ENCODE measurements at places on chromosomes 7 and 10.
A peak's percentile ranks its signal among the peaks of the same experiment; 100 is the strongest.

DNA sequence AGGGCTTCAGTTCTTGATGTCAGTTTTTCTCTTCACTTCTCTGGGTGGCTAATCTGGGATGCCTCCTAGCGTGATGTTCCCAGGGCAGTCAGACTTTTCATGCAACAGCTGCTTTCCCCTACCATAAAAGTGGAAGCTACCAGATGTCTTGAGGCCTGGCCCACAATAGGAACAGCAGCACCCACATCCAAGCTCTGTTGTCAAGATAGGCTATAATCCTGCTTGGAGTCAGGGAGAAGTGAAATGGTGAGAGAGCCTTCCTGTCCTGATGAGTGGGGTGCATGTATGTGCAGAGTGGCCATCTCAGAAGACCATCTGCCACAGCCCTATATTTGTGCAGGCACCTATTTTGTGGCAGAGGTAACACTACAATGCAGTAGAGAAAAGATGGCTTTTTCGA is 108.0 kb downstream of the HTR5A start:
- DNase-seq: no peak

- DNase-seq: no peak
These were observed 5.0 kb downstream of the PRKAG2 start for GRCh38 chr7:151871904-151872303.

DNA sequence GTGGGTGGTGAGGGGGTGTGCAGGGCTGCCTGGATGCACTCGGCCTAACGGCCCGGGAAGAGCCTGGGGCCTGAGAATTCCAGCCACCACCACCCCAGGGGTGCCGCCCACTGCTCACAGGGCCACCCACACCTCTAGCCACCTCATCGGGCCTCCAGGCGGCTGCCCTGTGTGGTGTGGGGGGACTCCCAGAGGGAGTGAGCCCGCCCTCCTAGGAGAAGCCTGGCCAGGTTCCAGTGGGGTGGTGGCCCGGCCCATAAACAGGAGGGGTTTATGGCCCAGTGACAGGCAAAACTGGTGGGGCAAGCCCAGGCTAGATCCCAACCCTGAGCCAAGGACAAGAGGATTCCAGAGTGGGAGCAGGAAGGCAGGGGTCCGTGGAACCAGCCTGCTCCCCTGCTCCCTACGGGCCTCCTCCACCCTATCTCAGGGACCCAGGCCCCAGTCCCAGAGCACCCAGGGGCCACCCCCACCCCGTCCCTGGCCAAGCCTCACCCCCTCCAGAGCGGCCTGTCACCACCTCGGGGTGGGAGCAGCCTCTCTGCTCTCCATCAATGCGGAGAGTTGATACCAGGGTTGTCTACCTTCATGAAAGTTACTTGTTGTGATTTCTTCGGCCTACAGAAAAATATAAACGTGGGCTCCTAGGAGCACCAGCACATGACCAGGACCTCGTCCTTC is 20.2 kb upstream of the PDGFA start:
- DNase-seq: no peak

GRCh38 chr10:19178675-19179074 is 130.1 kb downstream of the MALRD1 start:
- no peak for DNase-seq

DNA sequence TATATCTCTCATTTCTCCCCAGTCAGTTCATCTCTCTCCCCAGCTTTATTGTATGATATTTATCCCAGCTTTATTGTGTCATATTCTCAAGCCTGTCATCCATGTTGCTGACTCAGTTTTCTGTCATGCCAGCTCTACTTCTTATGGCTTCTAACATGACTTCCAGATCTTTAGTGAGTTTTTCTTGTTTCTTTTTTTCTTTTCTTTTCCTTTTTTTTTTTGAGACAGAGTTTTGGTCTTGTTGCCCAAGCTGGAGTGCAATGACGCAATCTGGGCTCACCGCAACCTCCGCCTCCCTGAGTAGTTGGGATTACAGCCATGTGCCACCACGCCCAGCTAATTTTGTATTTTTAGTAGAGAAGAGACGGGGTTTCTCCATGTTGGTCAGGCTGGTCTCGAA is 28.7 kb upstream of the CALU start:
- no peak for DNase-seq

GRCh38 chr7:154474903-154475520 is 422.8 kb downstream of the DPP6 start:
- DNase-seq: no peak

GRCh38 chr7:157077986-157078644 is 60.6 kb upstream of the UBE3C start:
- no peak for DNase-seq

DNA sequence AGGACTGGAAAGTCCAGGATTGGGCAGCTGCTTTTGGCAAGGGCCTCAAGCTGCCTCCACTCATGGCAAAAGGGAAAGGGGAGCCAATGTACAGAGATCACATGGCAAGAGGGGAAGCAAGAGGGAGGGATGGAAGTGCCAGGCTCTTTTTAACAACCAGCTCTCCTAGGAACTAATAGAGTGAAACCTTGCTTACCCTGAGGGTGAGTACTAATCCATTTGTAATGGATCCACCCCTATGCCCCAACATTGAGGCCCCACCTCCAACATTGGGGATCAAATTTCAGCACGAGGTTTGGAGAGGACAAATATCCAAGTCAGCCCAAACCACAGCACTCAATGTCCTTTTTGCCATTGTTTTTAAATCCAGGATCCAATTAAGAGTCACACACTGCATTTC is 12.5 kb downstream of the HABP2 start:
- no peak for DNase-seq

GRCh38 chr10:101354328-101355071 is 535 bp downstream of the BTRC start:
- no peak for DNase-seq

GRCh38 chr10:79159141-79159651 is 90.4 kb downstream of the ZMIZ1 start:
- no peak for DNase-seq

DNA sequence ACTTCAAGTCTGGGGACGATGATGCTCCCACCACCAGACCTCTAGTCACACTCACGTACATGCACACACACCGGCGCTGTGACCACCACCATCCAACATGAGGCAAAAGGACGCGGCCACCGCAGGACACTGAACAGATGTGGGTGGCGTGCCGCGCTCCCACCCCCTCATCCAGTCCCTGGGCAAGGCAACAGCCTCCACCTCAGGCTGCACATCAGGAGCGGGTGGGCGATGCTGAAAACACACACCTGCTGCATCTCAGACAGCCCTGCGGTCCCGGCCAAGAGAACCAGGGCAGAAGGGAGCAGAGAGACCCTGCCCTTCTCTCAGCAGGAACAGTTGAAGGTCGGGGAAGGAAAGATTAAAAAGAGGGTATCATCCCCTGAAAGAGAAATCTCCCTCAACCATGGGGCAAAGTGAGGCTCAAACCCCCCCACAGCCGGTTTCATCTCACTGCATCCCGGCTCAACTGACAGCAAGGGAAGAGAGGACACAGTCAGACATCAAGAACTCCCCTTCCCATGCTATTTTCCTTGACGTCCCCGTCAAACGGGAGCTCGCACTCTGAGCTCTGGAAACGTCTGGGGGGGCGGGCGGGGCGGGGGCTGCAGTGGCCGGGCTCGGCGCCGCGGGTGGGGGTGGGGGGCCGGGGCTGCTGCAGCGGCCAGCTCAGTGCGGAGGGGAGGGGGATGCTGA is 1.1 kb downstream of the CAMK2G start:
- no peak for DNase-seq

GRCh38 chr10:123462756-123463155 is 203.4 kb upstream of the GPR26 start:
- no peak for DNase-seq

GRCh38 chr7:120742372-120742771 is 115.6 kb downstream of the TSPAN12 start:
- no peak for DNase-seq

DNA sequence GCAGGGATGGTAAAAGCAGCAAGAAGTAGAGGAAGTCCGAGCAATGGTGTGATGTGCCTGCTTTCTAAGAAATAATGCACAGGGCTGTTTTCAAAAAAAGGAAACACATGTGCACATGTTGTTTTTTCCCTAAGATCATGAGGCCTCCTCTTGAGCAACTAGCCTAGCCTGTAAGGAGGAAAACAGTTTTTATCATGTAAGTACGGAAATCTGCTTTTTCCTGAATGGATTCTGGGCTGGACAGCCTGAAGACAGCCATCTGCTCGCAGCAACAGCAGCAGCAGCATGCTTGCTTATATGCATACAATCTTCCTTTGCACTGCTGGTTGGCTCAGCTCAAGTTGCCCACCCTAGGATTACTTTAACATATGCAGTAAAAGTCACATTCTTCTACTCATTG is 87.1 kb downstream of the HIBADH start:
- no peak for DNase-seq

GRCh38 chr7:27600247-27600646 is 62.4 kb downstream of the HIBADH start:
- no peak for DNase-seq

GRCh38 chr7:67654642-67655041 is 658.0 kb downstream of the TYW1 start:
- peak; percentile 1 for DNase-seq

DNA sequence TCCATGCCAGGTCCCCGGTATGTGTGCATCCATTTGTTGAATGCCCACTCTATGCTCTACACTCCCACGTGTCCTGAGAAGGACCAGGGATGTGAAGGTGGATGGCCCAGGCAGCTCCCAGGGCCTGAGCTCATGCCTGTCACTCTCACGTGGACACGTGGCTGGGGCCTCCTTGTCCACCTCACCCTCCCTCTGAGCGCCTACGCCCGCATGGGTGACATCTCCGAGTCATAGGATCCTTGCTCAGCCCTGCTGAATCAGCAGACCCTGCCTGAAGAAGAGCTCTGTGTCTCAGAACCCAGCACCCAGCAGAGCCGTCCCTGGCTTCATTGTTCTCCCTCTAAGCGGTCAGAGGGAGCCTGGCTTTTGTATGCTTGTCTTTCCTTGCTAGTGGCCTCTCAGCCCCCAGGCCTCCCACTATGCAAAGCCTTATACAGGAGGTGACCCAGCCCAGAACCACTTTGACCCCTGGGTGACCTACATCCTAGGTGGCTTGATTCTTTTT is 107.9 kb upstream of the PPIF start:
- DNase-seq: no peak

- DNase-seq: no peak
These were observed 34.7 kb downstream of the NPTX2 start for GRCh38 chr7:98651760-98652159.

DNA sequence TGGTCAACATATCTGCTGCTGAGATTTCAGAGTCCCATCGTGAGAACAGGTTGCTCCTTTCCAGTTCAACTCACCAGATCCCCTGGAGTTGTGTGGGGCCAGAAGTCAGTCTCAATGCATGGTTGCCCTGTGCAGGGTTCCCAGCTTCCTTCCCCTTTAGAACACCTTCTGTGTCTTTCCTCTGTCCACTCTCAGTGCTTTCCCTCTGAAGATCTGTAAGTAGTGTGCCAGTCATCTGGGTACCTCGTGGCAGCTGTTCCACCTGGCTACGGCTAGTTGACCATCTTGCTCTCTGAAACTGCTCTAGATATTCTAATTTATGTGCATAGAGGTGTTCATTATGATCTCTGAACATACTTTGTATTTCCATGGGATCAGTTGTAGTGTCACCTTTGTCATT is 36.1 kb upstream of the PRSS37 start:
- no peak for DNase-seq

DNA sequence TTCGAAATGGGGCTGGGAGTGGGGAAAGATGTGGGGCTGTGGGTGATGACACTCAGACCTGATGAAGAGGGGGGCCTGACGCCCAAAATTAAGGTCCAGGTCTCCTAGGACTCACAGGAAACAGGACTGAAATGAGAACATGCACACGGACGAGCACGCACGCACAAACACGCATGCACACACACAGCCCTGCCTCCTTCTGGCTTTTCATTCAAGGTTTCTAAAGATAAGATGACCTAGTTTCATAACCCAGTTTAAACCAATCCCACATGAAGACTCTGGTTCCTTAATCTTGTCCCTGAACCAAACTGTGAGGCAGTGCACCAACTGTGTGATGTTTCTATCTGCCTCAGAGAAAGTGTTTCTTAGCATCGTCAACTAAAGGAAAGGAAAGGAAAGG is 162.0 kb downstream of the DGKI start:
- no peak for DNase-seq

DNA sequence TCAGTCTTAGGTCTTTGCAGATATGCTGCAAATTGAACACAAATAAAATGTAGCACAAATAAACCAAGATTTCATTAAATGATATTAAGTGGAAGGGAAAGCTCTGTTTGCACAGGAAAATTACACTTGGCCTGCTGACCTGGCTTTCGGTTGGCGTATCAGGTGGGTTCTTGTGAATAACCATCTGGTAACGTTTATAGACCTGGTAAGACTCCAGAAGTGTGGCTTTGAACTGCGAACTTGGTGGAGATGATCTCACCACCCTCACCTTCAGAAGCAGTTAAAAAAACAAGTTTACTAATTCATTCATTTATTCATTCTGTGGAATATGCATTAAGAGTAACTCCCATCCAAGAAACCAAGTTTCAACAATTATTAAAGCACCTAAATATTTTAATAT is 28.1 kb downstream of the ATE1 start:
- no peak for DNase-seq

DNA sequence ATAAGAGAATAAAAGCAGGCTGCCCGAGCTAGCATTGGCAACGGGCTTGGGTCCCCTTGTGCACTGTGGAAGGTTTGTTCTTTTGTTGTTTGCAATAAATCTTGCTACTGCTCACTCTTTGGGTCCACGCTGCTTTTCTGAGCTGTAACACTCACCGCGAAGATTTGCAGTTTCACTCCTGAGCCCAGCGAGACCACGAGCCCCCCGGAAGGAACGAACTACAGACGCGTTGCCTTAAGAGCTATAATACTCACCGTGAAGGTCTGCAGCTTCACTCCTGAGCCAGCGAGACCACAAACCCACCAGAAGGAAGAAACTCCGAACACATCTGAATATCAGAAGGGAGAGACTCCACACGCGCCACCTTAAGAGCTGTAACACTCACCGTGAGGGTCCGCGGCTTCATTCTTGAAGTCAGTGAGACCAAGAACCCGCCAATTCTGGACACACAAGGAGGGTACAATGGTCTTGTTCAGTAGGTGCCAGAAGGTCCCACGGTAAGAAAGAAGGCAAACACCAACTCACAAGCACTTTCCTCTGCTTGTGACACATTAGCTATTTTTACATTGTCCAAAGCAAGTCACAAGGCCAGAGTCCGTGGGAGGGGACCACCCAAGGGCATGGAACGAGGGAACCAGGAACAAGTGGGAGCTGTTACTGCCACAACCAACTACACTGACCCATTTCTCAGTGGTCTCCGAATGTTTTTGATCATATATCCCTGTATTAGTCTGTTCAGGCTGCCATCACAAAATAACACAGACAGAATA is 29.2 kb upstream of the CACUL1 start:
- no peak for DNase-seq
